Left lung (tissue), 14 donors: ENCODE measurements at places on chromosomes 16 and 17. TPM values are rescaled to one million over a fixed set of nuclear protein-coding genes. Genes with fewer than 3 reads are reported as not detected.

DNA sequence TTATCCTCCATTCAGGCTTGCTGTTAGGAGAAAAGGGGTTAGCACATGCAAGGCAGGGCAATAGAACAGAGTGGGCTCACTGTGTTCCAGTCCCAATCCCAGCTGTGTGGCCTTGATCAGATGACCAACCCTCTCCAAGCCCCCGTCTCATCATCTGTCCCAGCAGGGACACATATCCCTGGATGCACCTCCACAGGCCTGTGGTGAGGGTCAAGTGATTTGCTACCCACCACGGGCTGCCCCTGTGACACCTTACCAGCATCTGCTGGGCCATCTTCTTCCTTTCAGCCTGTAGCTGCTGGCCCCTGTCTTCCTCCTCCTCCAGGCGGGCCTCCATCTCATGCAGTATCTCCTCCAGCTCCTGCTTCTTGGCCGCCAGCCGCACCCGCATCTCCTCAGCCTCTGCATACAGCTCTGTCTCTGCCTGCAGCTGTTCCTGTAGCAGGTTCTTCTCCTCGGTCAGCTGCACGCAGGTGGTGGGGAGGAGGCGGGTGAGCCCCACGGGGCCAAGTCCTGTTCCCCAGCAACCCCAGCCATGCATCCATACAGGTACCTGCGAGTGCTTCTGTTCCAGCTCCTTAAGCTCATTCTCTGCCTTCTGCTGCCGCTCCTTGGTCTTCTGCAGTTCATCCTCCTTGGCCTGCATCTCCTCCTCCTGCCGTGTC, 91.3 kb downstream of the NDE1 start:
- DNase-seq: no peak
- no peaks in the 10 kb centered on the region for H3K4me1 ChIP-seq
- no peaks in the 10 kb centered on the region for H3K27me3 ChIP-seq
- H3K27ac ChIP-seq: no peak overlapping the region

GRCh38 chr17:64077379-64077778, 52.6 kb downstream of the ERN1 start:
- H3K36me3 ChIP-seq: peaks cover 29% of the 10 kb centered on the region
- H3K27ac ChIP-seq: peak overlapping the region; percentile 81
- DNase-seq: no peak
- H3K27me3 ChIP-seq: no peaks in the 10 kb centered on the region

GRCh38 chr16:14007450-14007849, 63.7 kb upstream of the MRTFB start:
- H3K4me3 ChIP-seq: no peak overlapping the region
- no peaks in the 10 kb centered on the region for H3K27me3 ChIP-seq
- H3K36me3 ChIP-seq: no peaks in the 10 kb centered on the region
- H3K4me1 ChIP-seq: no peaks in the 10 kb centered on the region
- H3K27ac ChIP-seq: no peak overlapping the region

The TP53TG3B gene
- not detected for total RNA-seq

The MPV17L gene
- 1.4 TPM for total RNA-seq

The KRT17 gene
- total RNA-seq: 85.6 TPM
